Tibial nerve (tissue), 4 donors: ENCODE measurements at places on chromosomes 3 and 15. TPM values are rescaled to one million over a fixed set of nuclear protein-coding genes. Genes with fewer than 3 reads are reported as not detected.

- no peaks in the 10 kb centered on the region for H3K36me3 ChIP-seq
- no peak overlapping the region for H3K27ac ChIP-seq
- DNase-seq, result no peak
- no peaks in the 10 kb centered on the region for H3K27me3 ChIP-seq
Measured at GRCh38 chr3:135908737-135909136, 56.8 kb upstream of the PPP2R3A start.

DNA sequence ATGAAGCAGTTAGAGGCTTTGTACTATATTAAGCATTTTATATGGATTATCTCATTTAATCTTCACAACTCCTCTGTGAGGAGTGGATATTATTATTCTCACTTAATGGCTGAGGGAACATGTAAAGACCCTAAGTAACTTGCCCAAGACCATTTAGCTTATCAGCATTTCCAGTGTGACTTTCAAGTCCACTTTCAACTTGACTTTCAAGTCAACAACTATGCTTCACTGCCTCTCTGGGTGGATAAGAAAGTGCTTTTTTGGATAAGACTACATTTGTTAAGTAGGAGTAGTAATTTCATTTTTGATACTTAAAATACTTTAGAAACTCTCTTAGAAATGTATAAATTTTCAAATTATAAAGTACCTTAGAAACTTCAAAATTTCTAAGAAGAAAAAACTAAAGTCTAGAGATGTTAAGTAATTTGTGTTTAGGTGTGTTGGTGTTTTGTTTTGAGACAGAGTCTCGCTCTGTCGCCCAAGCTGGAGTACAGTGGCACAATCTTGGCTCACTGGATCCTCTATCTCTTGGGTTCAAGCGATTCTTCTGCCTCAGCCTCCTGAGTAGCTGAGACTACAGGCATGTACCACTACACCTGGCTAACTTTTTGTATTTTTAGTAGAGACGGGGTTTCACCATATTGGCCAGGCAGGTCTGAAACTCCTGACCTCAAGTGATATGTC is 71.8 kb downstream of the MINDY2 start:
- H3K36me3 ChIP-seq, result no peaks in the 10 kb centered on the region
- H3K4me1 ChIP-seq, result no peaks in the 10 kb centered on the region
- H3K27me3 ChIP-seq, result no peaks in the 10 kb centered on the region
- no peak for DNase-seq
- H3K4me3 ChIP-seq, result no peak overlapping the region

DNA sequence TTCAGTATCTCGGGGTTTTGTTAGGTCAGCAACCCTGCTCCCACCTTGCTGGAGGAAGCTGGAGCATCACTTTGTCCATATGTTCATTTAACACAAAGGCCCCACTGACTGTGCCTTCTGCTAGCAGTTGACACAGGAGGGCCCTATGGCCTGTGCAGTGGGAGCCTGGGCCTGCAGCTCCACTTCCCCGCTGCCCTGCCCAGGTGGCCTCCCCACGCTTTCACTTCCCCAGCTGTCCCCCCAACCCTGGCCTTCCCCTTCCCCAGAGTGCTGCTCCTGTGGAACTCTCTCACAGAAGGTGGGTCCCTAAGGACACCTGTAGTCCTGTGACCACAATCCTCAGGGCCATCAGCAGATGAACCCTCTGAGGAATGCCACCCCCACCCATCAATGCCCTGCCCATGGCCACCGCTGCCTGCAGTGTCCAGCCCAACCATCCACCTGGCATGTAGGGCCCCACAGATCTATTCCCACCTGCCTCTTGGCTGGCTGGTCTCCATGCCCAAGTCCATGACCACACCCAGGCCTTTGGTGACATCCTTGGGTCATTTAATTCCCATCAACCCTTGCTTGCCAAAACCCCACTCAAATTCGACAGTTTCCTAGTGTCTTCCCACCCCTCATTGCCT is 13.5 kb downstream of the TBC1D21 start:
- no peak overlapping the region for H3K27ac ChIP-seq
- no peak for DNase-seq
- H3K36me3 ChIP-seq, result no peaks in the 10 kb centered on the region

- H3K4me1 ChIP-seq, result no peaks in the 10 kb centered on the region
- H3K27ac ChIP-seq, result no peak overlapping the region
- no peak for DNase-seq
- no peaks in the 10 kb centered on the region for H3K27me3 ChIP-seq
- H3K36me3 ChIP-seq, result peaks cover 78% of the 10 kb centered on the region
Measured at GRCh38 chr3:8541486-8541885, 39.9 kb downstream of the LMCD1 start.

GRCh38 chr3:197718891-197719290 is 17.8 kb downstream of the RUBCN start:
- H3K4me3 ChIP-seq, result no peak overlapping the region
- no peaks in the 10 kb centered on the region for H3K27me3 ChIP-seq
- H3K4me1 ChIP-seq, result peaks cover 6% of the 10 kb centered on the region
- no peaks in the 10 kb centered on the region for H3K36me3 ChIP-seq
- DNase-seq, result no peak
- no peak overlapping the region for H3K27ac ChIP-seq

GRCh38 chr15:64396789-64397188 is 9.2 kb downstream of the TRIP4 start:
- H3K27me3 ChIP-seq, result no peaks in the 10 kb centered on the region
- no peak overlapping the region for H3K27ac ChIP-seq
- no peaks in the 10 kb centered on the region for H3K4me1 ChIP-seq
- H3K36me3 ChIP-seq, result peaks cover 3% of the 10 kb centered on the region

- H3K27ac ChIP-seq, result peak overlapping the region; percentile 19
- H3K4me3 ChIP-seq, result no peak overlapping the region
- H3K36me3 ChIP-seq, result no peaks in the 10 kb centered on the region
- no peaks in the 10 kb centered on the region for H3K4me1 ChIP-seq
- DNase-seq, result no peak
Measured at GRCh38 chr3:123792473-123793201, 91.5 kb downstream of the MYLK start.

DNA sequence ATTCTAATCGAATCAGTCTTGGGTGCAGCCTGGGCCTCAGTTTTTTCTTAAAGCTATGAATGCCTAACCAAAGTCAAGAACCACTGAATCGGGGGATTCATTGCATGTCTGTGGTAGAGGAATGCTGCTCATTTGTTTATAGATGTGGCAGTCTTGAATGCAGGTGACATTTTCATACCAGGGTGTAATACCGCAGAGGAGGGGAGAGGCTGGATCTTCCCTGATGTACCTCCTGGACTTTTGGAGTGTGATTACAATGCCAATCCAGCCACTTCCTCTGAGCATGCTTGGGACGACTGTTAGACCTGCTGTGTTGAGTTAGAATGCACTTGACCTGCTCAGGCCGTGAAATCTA is 42.7 kb downstream of the GOLGA6A start:
- H3K4me3 ChIP-seq, result no peak overlapping the region
- no peaks in the 10 kb centered on the region for H3K27me3 ChIP-seq
- no peaks in the 10 kb centered on the region for H3K4me1 ChIP-seq
- no peak overlapping the region for H3K27ac ChIP-seq
- peaks cover 65% of the 10 kb centered on the region for H3K36me3 ChIP-seq

CFAP91 gene
- total RNA-seq, result 23.7 TPM
